Bone marrow (tissue), 2 donors: ENCODE measurements at places on chromosomes 12 and 14.

- no peak for DNase-seq
Observed at GRCh38 chr14:86774916-86775315, 1218.1 kb downstream of the GALC start.

GRCh38 chr12:108371801-108372344 lies 32.8 kb upstream of the CMKLR1 start:
- no peak for DNase-seq

GRCh38 chr12:103705927-103706326 lies 118.9 kb downstream of the STAB2 start:
- no peak for DNase-seq

GRCh38 chr14:23379366-23380196 lies 2.7 kb downstream of the CMTM5 start:
- DNase-seq: no peak

GRCh38 chr12:22792138-22792537 lies 167.2 kb downstream of the ETNK1 start:
- DNase-seq: no peak

GRCh38 chr12:115758183-115758582 lies 519.3 kb downstream of the MED13L start:
- no peak for DNase-seq

GRCh38 chr14:79549515-79549914 lies 661.8 kb downstream of the DIO2 start:
- no peak for DNase-seq

DNA sequence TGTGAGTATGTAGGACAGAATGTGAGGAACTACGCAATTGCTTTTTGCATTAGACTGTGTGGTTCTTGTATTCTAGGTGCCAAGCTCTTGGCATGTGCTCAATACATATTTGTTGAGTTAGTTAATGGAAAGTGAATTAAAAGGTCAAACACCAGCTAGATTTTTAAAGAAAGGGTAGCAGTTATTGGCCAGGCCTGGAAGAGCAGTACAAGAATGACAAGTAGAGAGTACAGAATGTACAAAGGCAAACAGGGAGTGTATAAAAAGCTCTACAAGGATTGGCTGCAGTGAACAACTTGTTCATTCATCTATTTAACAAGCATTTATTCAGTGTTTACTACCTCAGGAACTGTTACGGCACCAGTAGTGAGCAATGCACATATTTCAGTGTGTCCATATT lies 854.0 kb upstream of the SEL1L start:
- no peak for DNase-seq

GRCh38 chr14:71582705-71583104 lies 349.5 kb upstream of the RGS6 start:
- DNase-seq: no peak

- no peak for DNase-seq
Observed at GRCh38 chr12:29726741-29727348, 56.9 kb downstream of the TMTC1 start.

DNA sequence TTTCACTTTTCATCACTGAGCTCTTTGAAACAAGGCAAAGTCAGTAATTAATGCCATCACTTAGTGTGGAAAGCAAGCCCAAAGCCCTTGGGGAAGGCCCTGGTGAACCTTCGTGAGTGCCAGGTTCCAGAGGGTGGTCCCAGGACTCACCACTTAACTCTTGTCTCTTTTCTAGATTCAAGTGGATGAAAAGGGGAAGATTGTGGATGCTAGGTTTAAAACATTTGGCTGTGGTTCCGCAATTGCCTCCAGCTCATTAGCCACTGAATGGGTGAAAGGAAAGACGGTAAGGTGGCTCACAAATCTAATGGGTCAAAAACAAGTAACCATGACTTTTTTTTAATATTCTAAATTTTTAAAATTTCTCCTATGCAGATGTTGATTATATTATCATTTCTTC lies 2.8 kb downstream of the ISCU start:
- no peak for DNase-seq

DNA sequence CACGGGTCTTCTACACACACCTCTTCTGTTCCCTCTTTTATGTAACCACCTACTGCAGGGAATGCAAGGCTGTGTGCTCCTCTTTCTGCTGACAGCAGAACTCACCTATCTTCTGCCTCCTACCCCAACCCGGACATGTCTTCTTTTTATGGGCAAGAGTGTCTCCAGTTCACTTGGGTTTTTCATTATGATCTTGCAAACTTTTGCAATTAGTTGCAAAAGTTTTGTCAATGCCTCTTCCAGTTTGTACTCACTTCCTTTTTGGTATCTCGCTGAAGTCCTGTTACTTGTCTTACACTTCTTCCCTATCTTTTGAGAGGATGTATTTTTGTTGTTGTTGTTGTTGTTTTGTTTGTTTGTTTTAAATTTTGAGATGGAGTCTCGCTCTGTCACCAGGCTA lies 50.6 kb downstream of the DRAM1 start:
- DNase-seq: no peak

DNA sequence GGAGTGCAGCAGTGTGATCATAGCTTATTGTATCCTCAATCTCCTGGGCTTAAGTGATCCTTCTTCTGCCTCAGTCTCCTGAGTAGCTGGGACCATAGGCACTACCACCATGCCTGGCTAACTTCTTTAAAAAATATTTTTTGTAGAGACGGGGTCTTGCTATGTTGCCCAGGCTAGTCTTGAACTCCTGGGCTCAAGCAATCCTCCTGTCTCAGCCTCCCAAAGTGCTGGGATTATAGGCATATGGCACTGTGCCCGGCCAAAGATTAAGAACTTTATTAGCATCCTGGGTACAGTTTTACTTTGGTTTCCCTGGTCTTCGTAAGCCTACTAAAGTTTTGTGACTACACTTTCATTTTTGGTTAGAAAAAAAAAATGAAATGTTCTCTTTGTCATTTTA lies 84.4 kb downstream of the ACADS start:
- no peak for DNase-seq
